ENCODE measurements at places on chromosomes 11 and 22.

- no peak for DNase-seq
These were observed 28.5 kb downstream of the CUL5 start for GRCh38 chr11:108037211-108037610.

GRCh38 chr11:12973528-12974181, 35.5 kb upstream of the RASSF10 start:
- no peak for DNase-seq

DNA sequence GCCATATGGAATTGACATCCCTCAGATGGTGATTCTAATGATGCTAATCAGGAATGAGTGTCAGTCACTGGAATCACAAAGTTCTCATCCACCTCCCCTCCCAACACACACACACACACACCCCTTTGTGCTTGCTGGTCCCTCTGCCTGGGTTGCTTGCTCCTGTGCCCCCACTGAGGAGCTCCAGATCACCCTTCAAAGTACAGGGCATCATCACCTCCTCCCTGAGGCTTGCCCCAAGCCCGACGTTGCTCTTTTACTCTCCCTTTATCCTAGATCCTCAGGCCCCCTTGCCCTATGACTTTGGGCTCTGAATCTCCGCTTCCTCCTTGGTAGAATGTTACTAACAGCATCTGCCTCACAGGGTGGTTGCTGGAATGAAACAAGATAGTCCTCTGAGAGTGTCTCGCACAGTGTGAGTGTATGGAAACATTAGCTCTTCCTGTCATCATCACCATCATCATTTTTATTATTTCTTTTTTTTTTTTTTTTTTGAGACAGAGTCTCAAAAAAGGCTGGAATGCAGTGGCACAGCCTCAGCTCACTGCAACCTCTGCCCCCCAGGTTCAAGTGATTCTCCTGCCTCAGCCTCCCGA, 3.4 kb downstream of the TOM1 start:
- no peak for DNase-seq

DNA sequence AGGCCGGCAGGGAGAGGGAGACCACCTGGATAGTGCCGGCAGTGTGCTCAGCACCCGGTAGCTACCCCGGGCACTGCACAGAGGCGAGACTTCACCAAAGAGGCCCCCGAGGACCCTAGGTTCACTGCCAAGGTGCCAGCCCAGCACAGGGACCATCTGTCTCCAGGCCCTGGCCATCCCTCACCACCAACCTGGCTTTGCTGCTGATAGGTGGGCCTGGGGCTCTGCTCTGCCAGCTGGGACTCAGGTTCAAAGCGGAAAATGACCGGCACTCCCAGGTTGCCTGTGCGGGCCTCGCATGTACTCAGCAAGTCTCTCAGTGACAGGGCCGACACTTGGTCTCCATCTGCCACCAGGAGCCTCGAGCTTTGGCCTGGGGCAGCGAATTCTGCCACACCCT, 812.2 kb downstream of the BRD1 start:
- no peak for DNase-seq

DNA sequence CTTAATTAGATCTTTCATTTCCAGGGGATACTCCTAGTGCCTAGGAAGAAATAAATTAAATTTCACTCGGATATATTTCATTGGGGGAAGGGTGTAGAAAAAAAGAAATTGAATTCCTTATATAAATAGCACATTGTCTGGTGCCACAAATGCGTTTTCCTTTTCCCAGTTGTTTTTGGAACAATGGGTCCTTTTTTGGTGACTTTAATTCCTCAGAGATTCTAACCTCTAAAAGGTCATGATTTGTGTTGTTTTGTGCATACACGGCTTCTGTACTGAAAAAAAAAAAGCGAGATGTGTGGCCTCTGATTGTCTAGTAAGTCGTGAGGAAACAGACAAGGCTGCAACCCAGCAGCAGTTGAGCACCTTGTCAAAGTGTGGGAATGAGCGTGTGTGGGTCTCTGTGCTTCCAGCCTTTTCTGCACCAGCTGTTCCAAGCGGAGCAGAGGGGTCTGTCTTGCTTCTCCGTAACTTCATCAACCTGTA, 64.5 kb upstream of the CRTAM start:
- no peak for DNase-seq

GRCh38 chr11:12212174-12212820, 101.9 kb downstream of the MICAL2 start:
- DNase-seq: no peak

GRCh38 chr11:8717876-8718753, 35.5 kb downstream of the RPL27A start:
- DNase-seq: no peak

- no peak for DNase-seq
These were observed 15.5 kb upstream of the TMEM123 start for GRCh38 chr11:102467853-102468580.

GRCh38 chr11:91932151-91932821, 292.3 kb upstream of the FAT3 start:
- DNase-seq: no peak

DNA sequence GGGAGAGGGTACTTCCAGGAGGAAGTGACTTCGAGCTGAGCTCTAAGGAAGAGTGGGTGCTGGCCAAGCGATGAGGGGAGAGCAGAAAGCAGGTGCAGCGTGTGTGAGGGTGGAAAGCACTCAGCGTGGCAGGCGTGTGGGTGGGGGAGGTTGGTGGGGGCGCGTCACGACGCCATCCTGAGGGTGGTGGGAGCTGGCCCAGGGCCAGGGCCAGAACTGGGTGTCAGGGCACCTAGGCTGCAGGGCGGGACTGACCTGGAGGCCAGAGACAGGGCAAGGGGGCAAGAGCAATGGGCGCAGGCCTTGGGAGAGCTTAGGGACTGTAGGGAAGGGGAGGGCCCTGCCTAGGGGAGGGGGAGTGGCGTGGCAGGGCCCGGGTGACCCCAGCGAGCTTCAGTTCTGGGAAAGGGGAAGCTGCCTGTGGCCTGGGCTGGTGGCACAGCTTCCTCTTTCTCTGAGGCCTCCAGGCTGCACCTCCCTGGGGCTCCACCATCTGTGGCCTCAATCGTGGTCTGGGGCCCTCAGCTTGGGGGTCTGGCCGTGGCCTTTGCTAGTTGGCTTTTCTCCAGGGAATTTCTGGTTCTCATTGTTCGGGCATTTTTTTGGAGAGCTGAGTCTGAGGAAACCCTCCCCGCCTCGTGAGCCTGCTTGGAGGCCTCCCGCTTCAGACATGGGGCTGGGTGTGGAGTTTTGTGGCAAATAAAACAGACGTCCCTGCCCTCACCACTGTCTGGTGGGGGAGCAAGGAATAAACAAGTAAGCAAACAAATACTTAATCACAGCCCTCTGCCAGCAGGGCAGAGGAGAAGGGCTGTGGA, 8.9 kb downstream of the RELT start:
- peak; percentile 93 for DNase-seq

Data from HL-60 (cell line).